ENCODE measurements at places on chromosomes 4 and X.

GRCh38 chr4:169256856-169257761, 13.6 kb downstream of the SH3RF1 start:
- DNase-seq: no peak

DNA sequence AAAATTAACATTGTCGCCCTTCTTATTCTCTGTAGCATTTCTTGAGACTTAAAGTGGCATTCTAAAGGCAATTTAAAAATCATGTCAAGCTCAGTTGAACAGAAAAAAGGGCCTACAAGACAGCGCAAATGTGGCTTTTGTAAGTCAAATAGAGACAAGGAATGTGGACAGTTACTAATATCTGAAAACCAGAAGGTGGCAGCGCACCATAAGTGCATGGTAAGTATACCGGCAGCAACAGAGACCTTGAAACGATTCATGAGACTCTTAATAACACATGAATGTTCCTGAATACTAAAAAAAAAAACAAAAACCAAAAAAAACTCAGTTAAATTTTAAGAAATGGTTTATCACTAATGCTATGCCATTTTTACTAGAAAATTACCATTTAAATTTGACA, 82.4 kb upstream of the HPRT1 start:
- no peak for DNase-seq

GRCh38 chr4:156705311-156705710, 266.3 kb downstream of the PDGFC start:
- DNase-seq: no peak

DNA sequence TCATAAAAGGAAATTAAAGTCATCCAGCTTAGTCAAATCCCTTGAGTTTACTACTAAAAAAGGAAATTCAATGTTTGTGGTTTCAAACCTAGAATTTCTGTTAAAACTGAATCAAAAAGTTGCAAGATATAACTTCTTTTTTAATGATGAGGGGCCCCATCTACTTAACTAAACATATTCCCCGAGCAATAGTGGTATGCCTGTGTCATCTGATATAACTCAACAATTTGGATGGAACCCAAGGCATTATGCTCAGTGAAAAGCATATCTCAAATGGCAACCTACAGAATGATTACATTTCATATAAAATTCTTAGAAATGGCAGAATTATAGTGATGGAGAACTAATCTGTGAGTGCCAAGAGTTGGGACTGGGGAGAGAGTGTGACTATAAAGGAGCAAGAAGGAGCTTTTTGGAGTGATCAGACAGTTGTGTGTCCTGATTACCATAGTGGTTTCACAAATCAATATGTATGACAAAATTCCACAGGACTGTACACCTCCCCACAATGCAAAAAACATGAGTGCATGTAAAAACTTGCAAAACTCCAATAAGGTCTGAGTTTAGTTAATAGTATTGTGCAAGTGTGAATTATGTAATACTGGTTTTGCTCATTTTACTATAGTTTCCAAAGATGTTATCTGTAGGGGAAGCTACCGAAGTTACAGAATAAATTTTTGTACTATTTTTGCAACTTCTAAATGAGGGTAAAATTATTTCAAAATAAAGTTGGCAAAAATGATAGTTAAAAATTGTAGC, 323.2 kb downstream of the ARHGAP24 start:
- DNase-seq: no peak

GRCh38 chrX:3501833-3502535, 155.5 kb upstream of the MXRA5 start:
- DNase-seq: no peak

DNA sequence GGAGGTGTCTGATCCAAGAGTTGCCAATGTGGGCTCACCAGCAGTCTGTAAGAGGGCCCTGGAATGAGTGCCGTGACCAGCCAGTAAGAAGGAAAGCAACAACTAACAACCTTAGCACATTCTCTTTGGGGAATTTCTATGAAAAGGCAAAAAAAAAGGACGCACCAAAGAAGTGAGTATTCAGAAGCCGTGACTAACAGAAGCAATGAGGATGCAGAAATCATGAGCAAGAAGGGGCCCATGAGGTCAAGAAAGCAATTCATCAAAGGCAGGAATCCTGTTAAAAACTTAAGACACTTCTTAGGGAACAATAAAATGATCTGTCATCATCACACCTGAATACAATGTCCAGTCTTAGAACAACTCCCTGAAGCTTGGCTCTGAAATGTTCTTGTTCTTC, 260.5 kb downstream of the RAPGEF2 start:
- no peak for DNase-seq

- no peak for DNase-seq
Observed at GRCh38 chr4:87122252-87122651, 98.2 kb downstream of the KLHL8 start.

GRCh38 chr4:26300314-26301307, 20.2 kb upstream of the RBPJ start:
- no peak for DNase-seq

DNA sequence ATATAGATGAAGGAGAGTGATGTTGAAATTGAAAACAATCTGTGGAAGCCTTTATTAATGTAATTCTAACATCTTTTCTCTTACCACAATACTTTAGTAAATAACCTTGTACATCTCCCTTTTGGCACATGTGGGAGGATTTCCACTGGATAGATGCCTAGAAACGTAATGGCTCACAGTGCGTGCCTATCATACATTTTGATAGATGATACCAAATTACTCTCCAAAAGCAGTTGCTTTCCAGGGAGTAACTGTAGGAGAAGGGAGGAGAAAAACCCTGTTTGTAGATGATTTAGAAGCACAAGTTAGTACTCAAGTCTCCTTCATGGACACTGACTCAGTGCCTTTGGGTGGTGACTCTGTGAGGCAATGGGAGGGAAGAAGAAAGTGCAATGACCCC, 476.3 kb downstream of the CCSER1 start:
- DNase-seq: no peak

- DNase-seq: no peak
Observed at GRCh38 chrX:68833448-68833805, 4.6 kb downstream of the EFNB1 start.

DNA sequence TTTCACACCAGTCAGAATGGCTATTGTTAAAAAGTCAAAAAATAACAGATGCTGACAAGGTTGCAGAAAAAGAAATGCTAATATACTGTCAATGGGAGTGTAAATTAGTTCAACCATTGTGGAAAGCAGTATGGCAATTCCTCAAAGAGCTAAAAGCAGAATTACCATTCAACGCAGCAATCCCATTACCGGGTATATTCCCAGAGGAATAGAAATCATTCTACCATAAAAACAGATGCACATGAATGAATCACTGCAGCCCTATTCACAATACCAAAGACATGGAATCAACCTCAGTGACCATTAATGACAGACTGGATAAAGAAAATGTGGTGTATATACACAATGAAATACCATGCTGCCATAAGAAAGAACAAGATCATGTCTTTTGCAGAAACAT, 243.0 kb downstream of the STPG2 start:
- DNase-seq: no peak

GRCh38 chrX:131970347-131970746, 52.8 kb upstream of the STK26 start:
- DNase-seq: no peak

- DNase-seq: no peak
Observed at GRCh38 chrX:38699696-38700095, 101.6 kb upstream of the MID1IP1 start.

GRCh38 chrX:148049441-148049840, 68.3 kb downstream of the FMR1NB start:
- no peak for DNase-seq

DNA sequence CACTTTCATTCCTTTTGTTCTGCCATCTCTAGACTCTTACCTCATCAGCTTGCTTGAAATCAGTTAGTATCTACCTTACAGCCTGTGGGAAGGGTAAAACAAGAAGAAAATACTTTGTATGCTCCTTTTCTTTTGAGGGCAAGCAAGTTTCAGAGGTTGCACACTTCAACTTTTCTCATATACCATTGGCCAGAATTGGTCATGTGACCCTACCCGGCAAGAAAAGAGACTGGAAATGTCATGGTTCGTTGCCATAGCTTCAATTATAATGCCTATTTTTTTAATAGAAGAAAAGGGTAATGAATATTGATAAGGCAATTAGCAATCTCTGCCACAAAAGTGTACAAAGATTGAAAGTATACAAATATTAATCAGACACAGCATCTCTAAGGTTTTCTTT, 346.7 kb upstream of the TACR3 start:
- no peak for DNase-seq

- no peak for DNase-seq
Observed at GRCh38 chrX:20665481-20665880, 398.8 kb upstream of the RPS6KA3 start.

- DNase-seq: no peak
Observed at GRCh38 chr4:10659251-10659650, 25.3 kb downstream of the CLNK start.

DNA sequence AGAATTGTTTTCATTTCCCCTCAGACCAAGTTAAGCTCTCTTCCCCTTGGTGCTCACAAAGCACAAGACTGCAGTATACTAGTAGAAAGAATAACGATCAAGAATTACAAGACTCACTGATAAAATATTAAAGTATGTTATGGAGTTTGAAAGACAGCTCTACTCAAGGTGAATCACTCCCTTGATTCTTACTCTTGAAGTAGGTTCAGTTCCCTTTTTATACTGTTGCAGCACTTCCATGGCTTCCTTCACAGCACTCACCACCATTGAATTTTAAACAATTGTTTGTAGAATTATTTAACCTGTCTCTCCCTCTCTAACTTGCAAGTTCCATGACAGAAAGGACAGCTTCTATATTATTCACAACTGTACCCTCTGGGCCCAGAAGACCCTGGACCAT, 42.2 kb downstream of the CASK start:
- no peak for DNase-seq

- DNase-seq: no peak
Observed at GRCh38 chrX:132795181-132795580, 163.2 kb downstream of the HS6ST2 start.

- DNase-seq: peak; percentile 23
Observed at GRCh38 chr4:145557720-145558119, 61.5 kb upstream of the MMAA start.

DNA sequence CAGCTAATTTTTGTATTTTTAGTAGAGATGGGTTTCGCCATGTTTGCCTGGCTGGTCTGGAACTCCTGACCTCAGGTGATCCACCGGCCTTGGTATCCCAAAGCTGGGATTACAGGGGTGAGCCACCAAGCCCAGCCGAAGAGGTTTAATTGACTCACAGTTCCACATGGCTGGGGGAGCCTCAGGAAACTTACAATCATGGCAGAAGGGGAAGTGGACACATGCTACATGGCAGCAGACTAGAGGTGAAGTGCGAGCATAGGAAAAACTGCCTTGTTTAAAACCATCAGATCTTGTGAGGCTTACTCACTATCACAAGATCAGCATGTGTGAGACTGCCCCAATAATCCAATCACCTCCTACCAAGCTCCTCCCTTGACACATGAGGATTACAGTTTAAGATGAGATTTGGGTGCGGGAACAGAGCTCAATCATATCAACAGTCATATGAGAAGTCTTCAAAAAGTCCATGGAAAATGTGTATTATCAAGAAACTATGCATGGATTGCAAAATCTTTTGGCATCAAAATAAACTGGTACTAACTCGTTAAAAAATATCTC, 25.8 kb upstream of the RPL39 start:
- no peak for DNase-seq

GRCh38 chr4:122379239-122379638, 428 bp downstream of the ADAD1 start:
- no peak for DNase-seq

DNA sequence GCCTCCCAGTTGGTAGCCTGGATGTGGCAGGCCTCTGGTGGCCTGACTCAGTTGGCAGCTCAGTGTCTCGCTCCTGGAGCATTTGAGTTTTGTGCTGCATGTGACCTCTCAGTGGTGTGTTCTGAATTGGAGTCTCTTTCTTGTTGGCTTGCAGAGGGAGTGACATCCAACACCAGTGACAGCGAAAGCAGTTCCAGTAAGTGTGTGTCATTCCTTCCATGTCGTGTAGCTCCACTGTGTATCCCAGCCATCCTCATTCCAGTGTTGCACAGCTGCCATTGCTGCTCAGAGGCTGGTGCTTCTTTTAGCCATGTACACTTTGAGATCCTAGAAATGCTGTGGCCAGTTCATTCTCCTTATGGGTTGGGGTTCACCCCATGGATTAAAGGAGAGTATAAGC, 52.4 kb downstream of the DLG3 start:
- no peak for DNase-seq

GRCh38 chrX:97524997-97525396, 641.3 kb downstream of the RPA4 start:
- no peak for DNase-seq

DNA sequence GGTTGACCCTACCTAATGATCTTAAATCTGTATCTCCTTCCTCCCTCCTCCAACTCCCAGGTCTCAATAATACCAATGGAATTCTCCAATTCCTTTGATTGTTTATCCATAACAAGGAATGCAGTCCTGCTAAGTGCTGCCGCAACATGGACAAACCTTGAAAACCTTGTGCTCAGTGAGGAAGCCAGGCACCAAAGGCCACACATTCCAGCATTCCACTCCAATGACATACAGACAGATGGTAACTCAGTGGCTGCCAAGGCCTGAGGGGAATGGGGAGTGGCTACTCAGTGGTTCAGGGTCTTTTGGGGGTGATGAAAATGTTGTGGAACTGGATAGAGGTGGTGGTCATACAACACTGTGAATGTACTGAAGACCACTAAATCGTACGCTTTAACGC, 10.4 kb downstream of the HAUS7 start:
- DNase-seq: no peak

DNA sequence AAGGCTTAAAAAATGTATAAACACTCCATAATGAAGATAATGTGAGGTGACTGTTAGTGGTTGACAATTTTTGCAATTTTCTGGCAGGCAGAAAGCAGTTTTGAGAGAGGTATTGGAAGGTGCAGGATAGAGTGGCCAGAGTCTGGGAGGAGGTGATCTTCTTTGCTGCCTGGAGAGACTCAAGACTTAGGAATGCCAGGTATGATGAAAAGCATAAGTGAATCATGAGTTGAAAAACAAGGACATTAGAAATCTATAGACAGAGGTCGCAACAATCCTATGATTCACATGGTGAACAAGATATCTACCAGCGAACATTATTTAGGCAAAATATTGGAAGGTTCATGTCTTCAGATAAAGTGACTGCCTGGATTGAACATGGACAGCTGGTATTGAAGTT, 118.5 kb downstream of the CFAP299 start:
- no peak for DNase-seq

DNA sequence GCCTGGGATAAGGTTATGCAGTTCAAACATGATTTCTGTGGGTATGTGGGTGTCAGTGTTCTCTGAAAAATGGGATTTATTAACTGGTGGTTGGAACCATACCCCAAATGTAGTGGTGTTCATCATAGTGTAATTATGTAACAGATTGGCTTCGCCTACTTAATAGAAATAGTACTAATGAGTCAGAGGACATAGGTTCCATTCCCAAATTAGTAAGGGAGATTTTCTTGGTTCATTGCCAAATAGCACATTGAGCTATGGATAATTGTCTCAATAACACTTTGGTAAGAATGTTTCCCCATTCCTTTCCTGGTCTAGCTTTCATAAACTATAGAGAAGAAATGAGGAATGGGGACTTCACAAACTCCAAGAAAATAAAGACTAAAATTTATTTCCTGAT, 20.5 kb upstream of the CYBB start:
- no peak for DNase-seq

Measured in stimulated activated CD8-positive, alpha-beta memory T cell treated with anti-CD3 and anti-CD28 coated beads, Interleukin-4, amount 100 ng/mL, for 4 hours (primary cell).